ENCODE measurements at places on chromosomes 6 and 20. TPM values are rescaled to one million over a fixed set of nuclear protein-coding genes. Genes with fewer than 3 reads are reported as not detected.

Gene NHLRC1
- not detected for polyA plus RNA-seq

Gene ADRM1
- polyA plus RNA-seq, result 92.9 TPM

DNA sequence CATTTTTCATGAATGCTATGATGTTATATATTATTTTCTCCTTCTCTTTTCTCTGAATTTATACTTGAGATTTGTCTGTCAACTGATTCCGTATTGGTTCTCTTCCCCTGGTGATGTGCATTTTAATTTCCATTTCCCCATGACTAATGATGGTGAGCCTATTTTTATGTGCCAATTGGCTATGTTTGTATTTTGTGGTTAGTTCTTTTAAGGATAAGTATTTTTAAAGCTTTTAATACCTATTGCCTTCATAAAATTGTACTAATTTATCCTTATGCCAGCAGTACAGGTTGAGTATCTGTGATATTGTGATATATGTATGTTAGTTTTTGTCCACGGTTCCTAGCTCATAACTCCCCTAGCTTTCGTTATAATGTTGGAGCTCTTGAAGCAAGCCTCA lies 2.8 kb downstream of the POLH start:
- no peak for DNase-seq

- DNase-seq, result no peak
Observed at GRCh38 chr6:140046016-140046632, 671.7 kb upstream of the CITED2 start.
